NCI-H1417 (cell line): ENCODE measurements at places on chromosomes 3 and 15.

DNA sequence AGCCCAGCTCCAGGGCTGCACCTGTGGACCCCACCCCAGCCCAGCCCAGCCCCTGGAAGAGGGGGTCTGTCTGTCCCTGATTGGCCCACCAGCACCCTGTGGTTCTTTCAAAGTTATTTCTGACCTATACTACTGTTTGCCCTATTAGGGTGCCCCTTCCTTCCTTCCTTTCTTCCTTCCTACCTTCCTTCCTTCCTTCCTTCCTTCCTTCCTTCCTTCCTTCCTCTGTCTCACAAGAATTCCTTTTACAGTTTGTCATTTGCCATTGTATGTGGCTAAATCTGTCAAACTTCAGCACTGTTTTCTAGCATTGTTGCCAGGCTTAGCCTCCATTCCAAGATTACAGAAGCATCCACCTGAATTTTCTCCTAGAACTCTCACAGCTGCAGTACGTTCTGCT, 66.9 kb downstream of the KLF15 start:
- no peak for DNase-seq

GRCh38 chr15:80176443-80176842, 23.6 kb downstream of the FAH start:
- no peak for DNase-seq

DNA sequence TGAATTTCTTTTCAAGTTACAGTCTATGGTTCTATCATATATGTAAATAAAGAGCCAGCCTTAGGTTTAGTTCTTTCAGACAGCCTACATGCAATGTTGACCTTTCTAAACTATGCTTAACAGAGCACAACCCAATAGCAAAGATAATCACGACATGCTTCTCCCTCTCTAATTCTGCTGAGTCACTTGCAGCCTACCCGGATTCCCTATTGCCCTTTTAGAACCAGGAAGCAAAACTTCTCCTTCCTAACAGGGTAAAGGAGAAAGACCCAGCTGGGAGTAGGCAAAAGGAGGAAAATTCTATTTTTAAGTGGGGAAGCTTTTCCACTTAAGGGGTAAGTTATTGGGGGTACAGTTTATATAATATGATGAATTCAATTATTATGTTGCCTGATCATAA, 79.3 kb downstream of the SLC7A14 start:
- peak; percentile 65 for DNase-seq

- DNase-seq = peak; percentile 8
Observed at GRCh38 chr15:80856809-80857377, 77.7 kb downstream of the CEMIP start.

DNA sequence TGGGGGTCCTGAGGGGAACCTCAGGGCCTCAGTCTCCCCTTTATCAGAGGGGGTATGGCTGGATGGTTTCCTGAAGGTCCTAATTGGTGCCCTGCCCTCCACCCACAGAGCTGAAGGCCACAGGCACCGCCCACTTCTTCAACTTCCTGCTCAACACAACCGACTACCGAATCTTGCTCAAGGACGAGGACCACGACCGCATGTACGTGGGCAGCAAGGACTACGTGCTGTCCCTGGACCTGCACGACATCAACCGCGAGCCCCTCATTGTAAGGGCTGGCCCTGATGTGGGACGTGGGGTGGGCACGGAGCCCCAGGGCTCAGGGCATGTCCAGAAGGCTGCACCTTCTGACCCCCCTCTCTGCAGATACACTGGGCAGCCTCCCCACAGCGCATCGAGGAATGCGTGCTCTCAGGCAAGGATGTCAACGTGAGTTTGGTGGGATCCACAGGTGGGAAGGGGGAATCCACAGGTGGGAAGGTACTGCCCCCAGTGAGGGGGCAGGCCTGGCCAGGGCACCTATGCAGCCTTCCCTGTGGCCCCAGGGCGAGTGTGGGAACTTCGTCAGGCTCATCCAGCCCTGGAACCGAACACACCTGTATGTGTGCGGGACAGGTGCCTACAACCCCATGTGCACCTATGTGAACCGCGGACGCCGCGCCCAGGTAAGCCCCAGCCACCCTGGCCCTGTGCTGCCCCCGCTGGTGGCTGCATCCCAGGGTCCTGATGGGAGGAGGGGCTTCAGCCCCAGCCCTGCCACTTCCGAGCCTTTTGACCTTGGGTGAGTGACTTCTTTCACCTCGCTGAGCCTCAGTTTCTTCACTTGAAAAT, 17.5 kb upstream of the GNAT1 start:
- DNase-seq = no peak

- no peak for DNase-seq
Observed at GRCh38 chr3:24678421-24678865, 183.8 kb upstream of the THRB start.

- DNase-seq = peak; percentile 58
Observed at GRCh38 chr3:173214576-173214975, 73.5 kb upstream of the SPATA16 start.

- peak; percentile 66 for DNase-seq
Observed at GRCh38 chr3:197002701-197003454, 26.7 kb downstream of the MELTF start.

GRCh38 chr3:31957106-31957505, 24.0 kb downstream of the OSBPL10 start:
- no peak for DNase-seq

DNA sequence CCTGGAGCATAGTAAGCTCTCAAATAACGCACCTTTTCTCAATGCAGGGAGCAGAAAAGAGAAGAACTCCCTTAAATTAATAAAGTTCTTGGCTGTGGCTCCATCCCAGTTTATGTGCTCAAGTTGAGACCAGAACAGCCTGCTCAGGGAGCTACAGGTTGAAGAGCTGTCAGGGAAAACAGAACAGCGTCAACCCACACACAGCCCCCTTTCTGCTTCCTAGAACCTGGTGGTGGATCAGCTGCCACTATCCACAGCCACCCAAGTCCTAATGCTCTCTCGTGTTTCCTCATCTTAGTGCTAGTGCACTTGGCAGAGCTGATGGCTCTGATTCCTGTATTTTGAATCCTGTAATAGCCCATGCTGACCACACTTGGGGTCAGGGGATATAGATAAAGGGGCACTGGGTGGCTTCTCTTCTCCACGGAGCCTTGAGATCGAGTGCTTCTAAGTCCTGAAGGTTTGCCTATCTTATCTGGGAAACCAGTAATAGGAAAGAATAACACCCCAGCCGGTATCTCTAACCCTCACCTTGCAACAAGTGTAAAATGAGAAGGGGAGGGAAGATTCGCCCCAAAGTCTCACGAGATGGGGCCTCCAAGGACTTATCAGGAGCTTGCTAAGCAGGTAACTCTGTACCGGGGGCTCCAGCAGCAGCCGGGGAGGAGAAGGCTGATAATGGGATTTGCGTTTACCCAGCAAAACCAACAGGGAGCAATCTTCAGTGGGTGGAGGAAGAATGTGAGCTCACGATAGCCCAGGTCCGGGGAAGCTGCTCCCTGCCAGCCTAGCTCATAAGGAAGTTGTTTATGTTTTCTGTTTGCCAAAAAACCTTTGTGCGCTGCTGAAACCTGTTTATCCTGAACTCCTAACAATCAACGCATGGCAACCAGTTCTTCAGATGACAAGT, 136.2 kb upstream of the ICE2 start:
- peak; percentile 16 for DNase-seq

GRCh38 chr3:31410411-31410810, 122.3 kb upstream of the STT3B start:
- no peak for DNase-seq

- no peak for DNase-seq
Observed at GRCh38 chr15:99253381-99254090, 2.3 kb downstream of the LRRC28 start.

DNA sequence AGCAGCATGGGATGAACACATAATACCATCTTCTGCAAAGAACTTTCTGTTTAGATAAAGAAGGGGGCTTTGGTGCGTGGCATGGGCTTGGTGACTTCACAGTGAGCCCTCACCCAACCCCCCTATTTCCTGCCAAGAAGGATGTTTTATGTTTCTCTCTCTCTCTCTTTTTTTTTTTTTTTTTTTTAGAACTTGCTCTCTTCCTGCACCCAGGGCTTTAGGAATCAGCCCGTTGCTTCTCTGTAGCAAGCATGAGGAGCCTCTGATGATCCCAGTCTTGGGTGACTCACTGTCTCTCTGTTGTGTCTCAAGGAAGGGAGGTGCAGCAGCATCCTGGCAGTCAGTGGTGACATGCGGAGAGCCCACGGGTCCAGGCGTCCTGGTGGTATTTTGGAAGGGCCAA, 49.1 kb downstream of the CCK start:
- no peak for DNase-seq

DNA sequence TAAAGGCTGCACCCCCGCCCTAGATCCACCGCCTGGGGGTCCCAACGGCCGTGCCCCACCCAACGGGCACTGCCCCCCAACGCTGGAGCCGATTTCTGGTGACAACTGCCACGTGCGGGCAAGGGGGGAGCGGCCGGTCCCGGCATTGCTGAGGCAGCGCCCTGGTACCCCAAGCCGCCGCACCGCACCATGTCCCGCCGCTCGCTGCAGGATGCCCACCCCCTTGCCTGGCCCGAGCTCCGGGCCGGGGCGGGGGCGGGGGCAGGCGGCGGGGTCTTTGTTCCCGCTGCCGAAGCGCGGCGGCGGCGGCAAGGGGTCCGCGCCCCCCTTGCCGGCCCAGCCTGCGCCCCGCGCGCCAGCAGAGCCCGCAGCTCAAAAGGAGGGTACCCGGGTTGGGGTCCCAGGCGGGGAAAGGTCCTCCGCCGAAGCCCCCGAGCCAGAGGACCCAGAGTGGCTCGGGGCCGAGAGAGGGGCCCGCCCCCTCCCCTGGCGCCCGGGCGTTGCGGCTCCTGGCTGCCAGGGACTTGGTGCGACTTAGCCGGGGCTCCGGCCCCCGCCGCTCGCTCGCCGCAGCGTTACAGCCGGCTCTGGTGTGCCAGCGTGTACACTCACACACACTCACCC, 678 bp downstream of the SEMA7A start:
- DNase-seq = no peak

DNA sequence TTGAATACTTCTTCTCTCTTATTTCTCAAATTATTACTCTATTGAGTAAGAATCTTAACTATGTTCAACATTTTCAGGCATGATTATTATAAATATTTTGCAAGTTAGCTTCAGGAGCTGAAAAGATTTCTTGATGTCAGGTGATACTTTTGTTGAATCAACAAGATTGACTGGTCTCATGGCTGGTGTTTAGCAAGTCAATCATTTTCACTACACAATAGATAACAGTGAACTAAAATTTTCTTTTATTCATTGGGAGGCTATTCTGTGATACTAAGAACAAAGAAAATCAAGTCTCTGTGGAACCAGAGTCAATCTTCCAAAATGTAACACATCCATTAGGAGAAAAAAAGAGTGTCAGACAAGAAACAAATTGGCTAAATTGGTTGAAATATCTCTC, 476.7 kb downstream of the CNTN3 start:
- DNase-seq = no peak

DNA sequence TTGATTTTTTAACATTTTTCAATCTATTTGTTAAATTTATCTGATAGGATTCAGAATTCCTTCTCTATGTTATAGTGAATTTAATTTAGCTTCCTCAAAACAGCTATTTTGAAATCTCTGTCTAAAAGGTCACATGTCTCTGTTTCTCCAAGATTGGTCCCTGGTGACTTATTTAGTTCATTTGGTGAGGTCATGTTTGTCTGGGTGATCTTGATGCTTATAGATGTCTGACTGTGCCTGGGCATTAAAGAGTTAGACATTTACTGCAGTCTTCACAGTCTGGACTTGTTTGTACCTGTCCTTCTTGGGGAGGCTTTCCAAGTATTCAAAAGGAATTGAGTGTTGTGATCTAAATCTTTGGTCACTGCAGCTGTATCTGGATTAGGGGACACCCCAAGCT, 169.5 kb upstream of the C2CD4B start:
- DNase-seq = no peak

GRCh38 chr3:170476291-170476690, 57.6 kb downstream of the CLDN11 start:
- DNase-seq = no peak

DNA sequence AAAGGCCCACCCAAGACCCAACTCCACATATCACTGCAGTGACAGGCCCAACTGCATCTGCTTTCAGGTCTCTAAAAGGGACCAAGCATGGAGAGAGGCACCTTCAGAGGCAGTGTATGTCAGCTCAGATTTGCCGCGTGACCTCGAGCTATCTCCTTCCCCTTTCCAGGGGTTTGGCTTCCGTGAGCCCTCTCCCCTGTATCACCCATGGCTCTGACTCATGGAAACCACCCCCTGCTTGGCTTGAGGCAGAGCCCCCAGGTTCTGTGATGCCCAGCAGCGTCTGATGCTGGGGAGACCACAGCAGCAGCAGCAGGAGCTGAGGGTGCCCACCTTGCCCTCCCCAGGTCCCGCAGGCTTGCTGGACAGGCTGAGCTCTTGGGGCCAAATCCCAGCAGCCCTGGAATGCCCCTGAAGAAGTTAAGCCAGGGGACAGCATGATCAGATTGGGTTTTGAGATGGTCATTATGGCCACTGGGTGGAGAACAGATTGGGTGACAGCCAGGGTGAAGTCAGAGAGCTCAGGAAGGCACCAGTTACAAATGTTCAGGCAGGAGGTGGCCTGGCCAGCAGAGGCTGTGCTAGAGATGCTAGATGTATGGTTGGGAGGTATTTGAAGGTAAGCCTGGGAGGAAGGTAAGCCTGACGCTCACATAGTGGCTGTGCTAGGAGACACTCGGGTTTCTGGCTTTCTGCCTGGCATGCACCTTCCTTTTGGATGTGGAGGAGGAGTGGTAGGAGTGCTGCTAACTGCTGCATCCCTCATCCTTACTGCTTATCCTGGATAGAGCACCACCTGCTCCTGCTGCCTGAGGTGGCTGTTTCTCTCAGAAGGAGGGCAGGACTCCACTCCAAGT, 42.9 kb downstream of the FGD5 start:
- no peak for DNase-seq

GRCh38 chr3:129313415-129313664, 34.7 kb downstream of the HMCES start:
- no peak for DNase-seq

DNA sequence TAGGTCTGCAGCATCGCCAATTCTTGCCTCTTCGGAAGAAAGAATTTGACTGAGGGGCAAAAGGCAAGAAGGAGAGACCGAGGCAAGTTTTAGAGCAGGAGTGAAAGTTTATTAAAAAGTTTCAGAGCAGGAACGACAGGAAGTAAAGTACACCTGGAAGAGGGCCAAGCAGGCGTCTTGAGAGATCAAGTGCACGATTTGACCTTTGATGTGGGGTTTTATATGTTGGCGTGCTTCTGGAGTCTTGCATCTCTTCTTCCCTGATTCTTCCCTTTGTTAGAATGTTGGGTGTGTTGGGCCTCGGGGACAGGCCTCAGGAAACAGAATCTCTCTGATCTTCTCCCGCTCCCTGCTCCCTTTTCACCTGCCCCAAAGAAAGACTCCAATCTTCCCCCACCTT, 40.6 kb upstream of the FLNB start:
- DNase-seq = no peak

- no peak for DNase-seq
Observed at GRCh38 chr3:23874359-23875112, 42.3 kb downstream of the NKIRAS1 start.

GRCh38 chr3:184129012-184129411, 6.1 kb upstream of the EIF2B5 start:
- peak; percentile 34 for DNase-seq
